Vagina (tissue), 2 donors: ENCODE measurements at places on chromosomes 3 and 15.
A peak's percentile ranks its signal among the peaks of the same experiment; 100 is the strongest.

- no peaks in the 10 kb centered on the region for H3K27me3 ChIP-seq
- H3K4me3 ChIP-seq, result no peak overlapping the region
- no peak overlapping the region for H3K27ac ChIP-seq
- DNase-seq, result no peak
These were observed 105.2 kb upstream of the DPPA4 start for GRCh38 chr3:109442531-109442930.

DNA sequence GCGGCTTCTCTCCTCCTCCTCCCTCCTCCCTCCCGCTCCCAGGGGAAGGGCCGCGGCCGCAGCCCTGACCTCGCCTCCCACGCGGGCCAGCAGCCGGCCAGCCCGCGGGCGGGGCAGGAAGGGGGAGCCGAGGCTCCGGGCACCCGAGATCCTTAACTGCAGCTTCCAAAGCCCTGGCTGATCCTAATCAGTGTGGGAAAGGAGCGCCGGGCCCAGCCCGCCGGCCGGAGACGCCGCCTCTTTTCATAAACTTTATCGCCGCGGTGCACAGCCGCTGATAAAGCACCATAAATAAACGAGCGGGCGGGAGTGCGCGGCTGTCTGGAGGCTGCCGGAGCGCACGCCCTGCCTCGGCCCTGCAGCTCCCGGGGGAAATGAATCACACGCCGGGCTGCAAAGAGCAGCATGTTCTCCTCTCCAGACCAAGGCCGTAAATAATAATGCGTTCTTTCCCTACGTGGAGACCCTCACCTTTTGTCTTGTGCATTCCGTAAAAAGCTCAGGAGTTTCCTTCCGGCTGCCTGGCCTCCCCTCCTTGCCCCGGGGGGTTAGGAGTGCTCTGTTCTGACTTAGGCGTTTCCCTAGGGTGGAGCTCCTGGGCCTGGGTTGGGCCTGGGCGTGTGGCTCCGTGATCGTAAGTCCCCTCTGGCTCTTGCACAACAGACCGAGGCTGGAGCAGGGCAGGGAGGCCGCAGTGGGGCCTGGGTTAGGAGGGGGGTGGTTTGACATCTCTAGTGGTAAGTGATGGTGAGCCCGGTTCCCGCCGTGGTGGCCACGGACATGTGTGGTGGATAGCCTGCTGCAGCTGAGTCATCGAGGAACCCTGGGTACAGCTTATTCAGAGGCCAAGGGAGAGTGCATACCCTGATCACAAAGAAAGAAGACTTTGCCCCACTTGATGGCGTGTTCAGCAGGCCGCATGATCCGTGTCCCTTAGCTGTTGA, 132.6 kb upstream of the HES1 start:
- H3K27me3 ChIP-seq, result no peaks in the 10 kb centered on the region
- peak overlapping the region; percentile 63 for H3K27ac ChIP-seq
- H3K4me3 ChIP-seq, result peak overlapping the region; percentile 45
- no peaks in the 10 kb centered on the region for H3K36me3 ChIP-seq
- H3K4me1 ChIP-seq, result peaks cover 13% of the 10 kb centered on the region
- DNase-seq, result no peak

GRCh38 chr15:66803182-66803729, 101.2 kb downstream of the SMAD6 start:
- peak overlapping the region; percentile 88 for H3K27ac ChIP-seq
- no peaks in the 10 kb centered on the region for H3K27me3 ChIP-seq
- no peaks in the 10 kb centered on the region for H3K36me3 ChIP-seq
- H3K4me3 ChIP-seq, result no peak overlapping the region
- DNase-seq, result no peak

DNA sequence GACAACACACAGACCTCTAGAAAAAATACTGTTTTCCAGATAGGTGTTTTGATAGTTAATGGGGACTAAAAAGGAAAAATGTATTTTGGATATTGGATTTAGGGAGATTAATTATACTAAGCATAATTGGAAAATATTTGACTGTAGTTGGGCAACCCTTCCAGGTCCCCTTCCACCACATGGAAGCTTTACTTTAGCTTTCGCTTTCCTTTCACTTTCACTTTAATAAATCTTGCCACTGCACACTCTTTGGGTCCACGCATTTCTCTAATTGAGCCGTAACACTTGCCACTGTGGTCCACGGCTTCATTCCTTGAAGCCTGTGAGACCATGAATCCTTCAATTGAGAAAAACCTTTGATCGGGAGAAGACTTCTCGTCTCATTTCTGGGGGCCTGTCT, 15.5 kb downstream of the GLDN start:
- no peak overlapping the region for H3K27ac ChIP-seq
- H3K4me1 ChIP-seq, result no peaks in the 10 kb centered on the region
- H3K36me3 ChIP-seq, result no peaks in the 10 kb centered on the region

DNA sequence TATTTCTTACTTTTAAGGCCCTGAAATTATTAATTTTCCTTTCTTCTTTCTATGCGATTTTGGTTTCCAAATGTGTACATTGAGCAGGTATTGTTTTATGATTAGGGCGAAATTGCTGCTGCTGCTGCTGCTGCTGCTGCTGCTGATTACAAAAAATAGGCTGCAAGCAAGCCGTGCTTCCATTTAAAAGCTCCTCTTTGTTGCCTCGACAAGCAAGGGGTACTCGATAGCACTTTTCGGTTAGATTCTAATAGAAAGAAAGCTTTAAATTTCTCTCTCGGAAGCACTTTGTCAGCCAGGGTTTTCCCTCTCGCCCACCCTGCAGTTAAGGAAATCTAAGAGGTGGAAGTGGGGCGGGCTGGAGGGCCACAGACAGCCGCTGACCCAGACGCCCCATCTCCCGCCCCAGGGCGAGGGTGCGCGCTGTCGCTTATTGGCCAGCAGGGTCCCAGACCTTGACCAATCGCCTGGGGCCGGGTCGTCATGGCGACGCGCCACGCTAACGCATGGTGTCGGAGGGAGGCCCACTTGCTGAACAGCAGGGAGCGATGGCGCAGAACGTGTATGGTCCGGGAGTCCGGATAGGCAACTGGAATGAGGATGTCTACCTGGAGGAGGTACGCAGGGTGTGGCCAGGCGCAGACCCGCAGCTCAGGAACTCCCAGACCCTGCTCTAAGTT, at the start of gene CFAP161:
CFAP161 (plus strand) TSS at position 489 of the 680 bp plus-strand sequence; CDS start at position 549, 60 bp downstream.
- no peak for DNase-seq
- H3K27ac ChIP-seq, result no peak within 1 kb of the TSS
- H3K4me3 ChIP-seq, result no peak within 1 kb of the TSS
- peaks cover 7% of the 10 kb centered on the region for H3K4me1 ChIP-seq
- H3K36me3 ChIP-seq, result no peaks in the 10 kb centered on the region

- no peaks in the 10 kb centered on the region for H3K27me3 ChIP-seq
- peaks cover 66% of the 10 kb centered on the region for H3K4me1 ChIP-seq
- H3K4me3 ChIP-seq, result peak overlapping the region; percentile 91
- DNase-seq, result no peak
- H3K36me3 ChIP-seq, result no peaks in the 10 kb centered on the region
- peak overlapping the region; percentile 85 for H3K27ac ChIP-seq
These were observed 853 bp downstream of the TEX264 start for GRCh38 chr3:51671734-51672475.

- peaks cover 85% of the 10 kb centered on the region for H3K4me1 ChIP-seq
- H3K27me3 ChIP-seq, result no peaks in the 10 kb centered on the region
- no peak overlapping the region for H3K4me3 ChIP-seq
These were observed 4.1 kb downstream of the ITGB5 start for GRCh38 chr3:124882816-124883747.

DNA sequence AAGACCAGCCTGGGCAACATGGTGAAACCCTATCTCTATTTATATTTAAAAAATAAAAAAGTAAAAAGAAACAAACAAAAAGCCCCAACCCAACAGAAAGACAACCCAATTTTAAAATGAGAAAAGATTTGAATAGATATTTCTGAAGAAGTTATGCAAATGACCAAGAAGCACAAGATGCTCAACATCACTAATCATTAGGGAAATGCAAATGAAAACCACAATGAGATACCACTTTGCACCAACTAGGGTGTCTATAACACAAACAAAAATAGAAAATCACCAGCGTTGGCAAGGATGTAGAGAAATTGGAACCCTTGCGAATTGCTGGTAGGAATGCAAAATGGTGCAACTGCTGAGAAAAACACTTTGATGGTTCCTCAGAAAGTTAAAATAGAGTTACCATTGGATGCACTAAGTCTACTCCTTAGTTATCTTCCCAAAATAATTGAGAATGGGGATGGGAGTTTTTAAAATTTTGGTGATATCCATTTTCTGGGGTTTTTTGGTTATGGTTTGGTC, 45.8 kb upstream of the CCNB2 start:
- H3K4me1 ChIP-seq, result no peaks in the 10 kb centered on the region
- no peak for DNase-seq
- H3K4me3 ChIP-seq, result no peak overlapping the region
- no peaks in the 10 kb centered on the region for H3K27me3 ChIP-seq
- H3K27ac ChIP-seq, result no peak overlapping the region

- no peaks in the 10 kb centered on the region for H3K4me1 ChIP-seq
- no peak for DNase-seq
- H3K27me3 ChIP-seq, result no peaks in the 10 kb centered on the region
- H3K4me3 ChIP-seq, result no peak overlapping the region
- H3K36me3 ChIP-seq, result no peaks in the 10 kb centered on the region
- no peak overlapping the region for H3K27ac ChIP-seq
These were observed 96.1 kb downstream of the FMN1 start for GRCh38 chr15:33098094-33099058.

- DNase-seq, result no peak
- peak overlapping the region; percentile 55 for H3K27ac ChIP-seq
- H3K27me3 ChIP-seq, result no peaks in the 10 kb centered on the region
- peaks cover 32% of the 10 kb centered on the region for H3K4me1 ChIP-seq
- H3K4me3 ChIP-seq, result peak overlapping the region; percentile 50
These were observed 9.6 kb downstream of the CLEC3B start for GRCh38 chr3:45035441-45036301.

DNA sequence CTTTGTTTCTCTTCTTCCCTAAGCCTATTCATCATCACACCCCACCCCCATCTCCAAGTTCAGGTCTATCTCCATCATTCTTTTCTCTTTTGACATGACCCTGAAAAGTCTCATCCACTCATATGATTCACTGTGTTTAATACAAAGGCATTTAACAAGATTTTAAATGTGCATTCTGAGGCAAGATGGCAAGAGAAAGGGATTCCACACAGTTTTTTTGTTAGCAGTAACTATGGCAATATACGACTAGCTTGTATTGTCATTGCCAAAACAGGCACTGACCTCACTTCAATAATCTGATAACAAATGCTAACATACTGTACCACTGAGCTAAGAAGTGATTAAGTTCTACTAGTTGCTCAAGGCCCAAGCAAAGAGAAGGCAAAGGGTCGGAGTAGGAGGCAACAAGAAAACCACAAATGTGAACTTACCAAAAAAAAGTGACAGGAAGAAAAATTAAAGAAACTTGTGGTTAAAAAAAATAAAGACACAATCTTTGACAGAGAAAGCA, 53.2 kb downstream of the FBN1 start:
- H3K27ac ChIP-seq, result no peak overlapping the region
- H3K36me3 ChIP-seq, result no peaks in the 10 kb centered on the region
- H3K4me3 ChIP-seq, result no peak overlapping the region
- H3K4me1 ChIP-seq, result peaks cover 4% of the 10 kb centered on the region

GRCh38 chr15:62880278-62880677, 162.3 kb upstream of the TPM1 start:
- H3K4me1 ChIP-seq, result no peaks in the 10 kb centered on the region
- no peaks in the 10 kb centered on the region for H3K36me3 ChIP-seq
- DNase-seq, result no peak
- H3K27me3 ChIP-seq, result no peaks in the 10 kb centered on the region
- no peak overlapping the region for H3K27ac ChIP-seq

- H3K27ac ChIP-seq, result peak overlapping the region; percentile 92
- H3K36me3 ChIP-seq, result no peaks in the 10 kb centered on the region
- H3K27me3 ChIP-seq, result no peaks in the 10 kb centered on the region
- no peak overlapping the region for H3K4me3 ChIP-seq
These were observed 19.4 kb upstream of the NFKBIZ start for GRCh38 chr3:101829874-101830273.

DNA sequence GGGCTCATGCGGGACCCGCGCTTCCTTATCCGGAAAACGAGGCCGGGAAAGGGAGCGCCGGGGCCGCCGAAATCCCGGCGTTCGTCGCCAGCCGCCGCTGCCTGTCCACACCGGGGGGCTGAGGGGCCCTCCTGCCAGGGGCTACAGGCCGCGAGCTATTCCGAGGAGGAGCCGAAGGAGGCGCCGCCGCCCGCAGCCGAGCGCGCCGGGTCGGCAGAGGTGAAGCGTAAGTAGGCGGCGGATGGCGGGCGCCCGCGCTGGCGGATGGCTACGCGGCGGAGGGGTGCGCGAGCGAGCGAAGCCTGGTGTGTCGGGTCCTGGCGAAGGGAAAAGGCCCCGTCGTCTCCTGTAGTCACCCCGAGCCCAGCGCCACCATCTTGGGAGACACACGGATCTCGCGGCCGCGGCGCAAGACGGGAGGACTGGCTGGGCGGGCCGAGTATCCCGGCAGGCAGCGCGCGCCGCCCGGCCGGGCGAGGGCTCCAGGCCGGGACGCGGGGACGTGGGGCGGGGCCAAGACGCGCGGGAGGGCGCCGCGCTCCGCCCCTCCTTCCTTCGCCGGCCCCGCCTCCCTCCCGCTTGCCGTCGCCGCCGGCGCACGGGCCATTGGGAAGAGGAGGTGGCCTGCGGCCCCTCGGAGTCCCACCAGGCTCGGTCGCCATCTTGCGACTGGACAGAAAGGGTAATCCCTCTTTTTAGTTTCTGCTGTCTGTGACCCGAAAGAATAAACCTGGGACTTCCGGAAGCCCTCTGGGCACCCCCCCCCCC, at the start of gene UBE3A:
UBE3A (minus strand) TSS at position 424 of the 768 bp plus-strand sequence. CDS start 29,917 bp downstream, outside the sequence.
- peak within 1 kb of the TSS; percentile 98 for H3K27ac ChIP-seq
- no peak for DNase-seq
- H3K36me3 ChIP-seq, result no peaks in the 10 kb centered on the region
- peak within 1 kb of the TSS; percentile 64 for H3K4me3 ChIP-seq
- peaks cover 52% of the 10 kb centered on the region for H3K4me1 ChIP-seq

GRCh38 chr3:132788301-132788671, 66.1 kb upstream of the NPHP3 start:
- no peaks in the 10 kb centered on the region for H3K27me3 ChIP-seq
- no peak for DNase-seq
- peak overlapping the region; percentile 44 for H3K27ac ChIP-seq
- peaks cover 28% of the 10 kb centered on the region for H3K4me1 ChIP-seq
- no peak overlapping the region for H3K4me3 ChIP-seq

GRCh38 chr3:156859578-156859977, 33.4 kb downstream of the LEKR1 start:
- H3K4me3 ChIP-seq, result no peak overlapping the region
- H3K27ac ChIP-seq, result no peak overlapping the region
- no peaks in the 10 kb centered on the region for H3K27me3 ChIP-seq
- H3K36me3 ChIP-seq, result no peaks in the 10 kb centered on the region
